ENCODE measurements at places on chromosomes 13 and 19. TPM values are rescaled to one million over a fixed set of nuclear protein-coding genes. Genes with fewer than 3 reads are reported as not detected.
A peak's percentile ranks its signal among the peaks of the same experiment; 100 is the strongest.

GRCh38 chr13:113491418-113491883 lies 940 bp upstream of the DCUN1D2 start:
- H3K36me3 ChIP-seq, result no peaks in the 10 kb centered on the region
- H3K27ac ChIP-seq, result peak overlapping the region; percentile 64
- H3K27me3 ChIP-seq, result no peaks in the 10 kb centered on the region
- H3K4me1 ChIP-seq, result peaks cover 14% of the 10 kb centered on the region
- peak; percentile 49 for DNase-seq

DNA sequence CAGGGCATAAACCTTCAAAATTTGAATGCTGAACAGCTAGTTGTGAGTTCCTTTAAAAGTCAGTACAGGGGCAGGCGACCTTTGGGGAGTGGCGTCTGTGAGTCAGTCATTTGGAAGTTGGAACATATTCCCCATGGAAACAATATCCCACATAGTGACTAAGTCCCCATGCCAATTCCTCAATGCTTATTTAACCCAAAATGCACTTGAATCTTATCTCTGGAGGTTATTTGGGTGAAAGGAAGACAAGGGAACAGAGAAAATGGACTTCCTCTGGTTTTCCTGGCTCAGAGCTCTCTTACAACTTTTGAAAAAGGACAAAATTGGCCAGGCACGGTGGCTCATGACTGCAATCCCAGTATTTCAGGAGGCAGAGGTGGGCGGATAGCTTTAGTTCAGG lies 479.2 kb upstream of the NBEA start:
- no peaks in the 10 kb centered on the region for H3K36me3 ChIP-seq
- no peak overlapping the region for H3K4me3 ChIP-seq
- no peak for DNase-seq
- no peaks in the 10 kb centered on the region for H3K27me3 ChIP-seq

DNA sequence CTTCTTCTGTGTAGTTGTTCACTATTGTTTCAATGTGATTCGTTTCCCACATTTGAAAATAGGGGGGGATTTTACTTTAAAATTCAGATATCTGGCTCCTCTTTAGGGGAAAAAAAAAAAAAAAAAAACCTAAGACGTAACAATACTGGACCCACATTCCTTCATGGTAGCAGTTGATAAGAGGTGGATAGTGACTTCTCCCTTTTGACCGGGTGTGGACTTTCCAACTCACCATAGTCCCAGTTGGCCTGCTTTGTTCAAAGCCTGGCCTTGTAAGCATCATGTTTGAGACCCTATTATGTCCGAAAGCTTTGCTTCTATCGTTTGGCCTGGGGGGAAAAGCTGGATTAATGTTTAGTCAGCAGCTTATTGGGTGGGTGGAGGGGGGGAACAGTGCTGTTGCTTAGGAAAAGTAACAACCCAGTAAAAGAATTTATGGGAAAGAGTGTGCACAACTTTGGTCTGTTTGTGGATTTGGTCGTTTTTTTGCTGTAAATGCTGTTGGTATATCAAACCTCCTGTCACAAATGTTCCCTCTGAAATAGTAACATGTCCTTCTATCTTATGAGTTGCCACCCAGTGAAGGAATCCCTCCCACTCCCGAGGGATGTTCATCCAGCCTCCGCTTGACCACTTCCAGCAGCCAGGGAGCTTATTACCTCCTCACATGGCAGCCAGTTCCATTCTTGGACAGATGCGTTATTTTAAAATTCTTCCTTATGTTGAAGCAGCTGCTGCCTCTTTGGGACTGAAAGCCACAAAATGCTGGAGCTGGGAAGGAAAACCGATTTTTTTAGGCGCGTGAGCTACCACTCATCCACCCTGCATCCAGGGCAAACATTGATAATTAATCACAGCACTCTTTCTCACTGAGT lies 10.4 kb downstream of the SAMD4B start:
- no peak overlapping the region for H3K4me3 ChIP-seq
- H3K36me3 ChIP-seq, result no peaks in the 10 kb centered on the region
- no peaks in the 10 kb centered on the region for H3K4me1 ChIP-seq
- DNase-seq, result no peak
- no peak overlapping the region for H3K27ac ChIP-seq
- H3K27me3 ChIP-seq, result no peaks in the 10 kb centered on the region

DNA sequence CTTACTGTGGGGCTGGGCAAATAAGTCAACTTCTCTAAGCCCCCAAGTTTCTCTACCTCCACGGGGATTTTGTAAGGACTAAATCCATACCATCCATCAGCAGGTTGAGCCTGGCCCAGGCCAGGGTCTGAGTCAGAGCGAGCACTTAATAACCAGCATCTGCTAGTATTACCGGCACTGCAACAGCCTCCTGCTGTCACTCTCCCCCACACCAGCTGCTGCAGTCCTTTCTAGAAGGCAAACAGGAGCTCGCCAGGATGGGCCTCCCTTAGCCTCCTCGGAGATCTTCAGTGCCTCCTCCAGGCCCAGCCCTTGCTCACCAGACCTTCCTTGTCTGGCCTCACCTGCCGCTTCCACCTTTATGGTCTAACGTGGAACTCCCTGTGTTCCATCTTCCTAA lies 3.2 kb downstream of the NAPA start:
- no peak for DNase-seq
- H3K36me3 ChIP-seq, result no peaks in the 10 kb centered on the region
- peak overlapping the region; percentile 62 for H3K27ac ChIP-seq
- H3K4me1 ChIP-seq, result peaks cover 62% of the 10 kb centered on the region
- H3K27me3 ChIP-seq, result no peaks in the 10 kb centered on the region

GRCh38 chr13:73201626-73202025 lies 142.8 kb downstream of the KLF5 start:
- no peak overlapping the region for H3K4me3 ChIP-seq
- peaks cover 11% of the 10 kb centered on the region for H3K4me1 ChIP-seq
- no peaks in the 10 kb centered on the region for H3K27me3 ChIP-seq

DNA sequence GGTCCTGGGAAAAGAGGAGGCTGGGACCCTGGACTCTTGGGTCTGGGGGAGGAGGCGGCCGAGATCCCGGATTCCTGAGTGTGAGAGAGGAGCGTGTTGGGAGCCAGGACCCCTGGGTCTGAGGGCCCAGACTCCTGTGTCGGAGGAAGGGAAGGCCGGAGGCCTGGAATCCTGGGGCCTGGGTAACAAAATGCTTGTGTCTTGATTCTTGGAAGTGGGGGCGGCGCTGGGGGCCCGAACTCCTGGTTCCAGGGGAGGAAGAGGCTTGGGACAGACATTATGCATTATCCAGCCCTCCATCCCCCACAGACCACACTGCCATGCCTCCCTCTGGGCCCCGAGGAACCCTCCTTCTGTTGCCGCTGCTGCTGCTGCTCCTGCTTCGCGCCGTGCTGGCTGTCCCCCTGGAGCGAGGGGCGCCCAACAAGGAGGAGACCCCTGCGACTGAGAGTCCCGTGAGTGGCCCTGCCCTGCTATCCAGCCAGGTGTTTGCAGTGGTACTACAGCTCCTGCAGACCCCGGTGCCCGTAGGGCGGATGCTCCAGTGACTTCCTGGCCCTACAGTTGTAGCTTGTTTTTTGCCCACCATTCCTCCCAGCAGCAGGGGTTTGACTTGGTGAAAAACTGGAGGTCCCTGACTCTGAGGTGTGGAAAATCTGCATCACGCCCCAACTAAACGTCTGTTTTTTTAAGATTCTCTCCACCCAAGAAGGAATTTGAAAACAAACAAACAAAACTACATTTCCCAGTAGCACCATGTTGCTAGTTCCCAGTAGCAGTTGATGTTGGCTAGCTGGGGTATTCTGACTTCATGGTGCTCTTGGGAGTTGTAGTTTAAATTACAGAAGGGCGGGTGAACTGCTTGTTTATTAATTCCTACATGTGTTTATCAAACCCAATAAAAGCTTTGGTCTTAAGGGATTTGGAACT lies 630 bp downstream of the NUCB1 start:
- DNase-seq, result peak; percentile 79
- H3K27ac ChIP-seq, result peak overlapping the region; percentile 87
- no peaks in the 10 kb centered on the region for H3K4me1 ChIP-seq
- no peaks in the 10 kb centered on the region for H3K27me3 ChIP-seq

DNA sequence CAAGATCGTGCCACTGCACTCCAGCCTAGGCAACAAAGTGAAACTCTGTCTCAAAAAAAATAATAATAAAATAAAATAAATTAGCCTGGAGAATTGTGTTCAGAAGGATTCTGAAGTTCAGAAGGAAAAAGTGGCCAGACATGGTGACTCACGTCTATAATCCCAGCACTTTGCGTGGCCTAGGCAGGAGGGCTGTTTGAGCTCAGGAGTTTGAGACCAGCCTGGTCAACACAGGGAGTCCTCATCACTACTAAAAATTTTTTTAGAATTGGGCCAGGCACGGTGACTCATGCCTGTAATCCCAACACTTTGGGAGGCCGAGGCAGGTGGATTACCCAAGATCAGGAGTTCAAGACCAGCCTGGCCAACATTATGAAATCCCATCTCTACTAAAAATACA lies 6.0 kb downstream of the RDH8 start:
- no peak overlapping the region for H3K4me3 ChIP-seq
- no peaks in the 10 kb centered on the region for H3K27me3 ChIP-seq
- H3K36me3 ChIP-seq, result no peaks in the 10 kb centered on the region
- no peak overlapping the region for H3K27ac ChIP-seq
- DNase-seq, result no peak

DNA sequence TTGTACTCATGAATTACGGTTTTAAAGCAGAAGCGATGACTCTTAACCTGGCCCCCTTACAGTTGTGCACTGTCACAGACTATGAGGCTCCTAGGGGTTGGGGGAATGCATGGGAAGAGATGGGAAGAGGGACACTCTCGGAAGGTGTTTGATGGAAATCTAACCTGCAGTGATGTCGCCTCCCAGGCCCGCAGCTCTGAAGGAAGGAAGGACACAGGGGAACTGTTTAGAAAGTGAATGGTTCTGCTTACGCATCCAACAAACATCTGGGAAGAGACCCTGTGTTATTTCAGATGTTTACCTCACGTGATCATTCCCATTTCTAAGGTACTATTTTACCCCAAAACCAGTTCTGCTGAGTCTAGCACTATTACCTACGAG lies 48.0 kb upstream of the SLC7A9 start:
- no peaks in the 10 kb centered on the region for H3K27me3 ChIP-seq
- H3K4me1 ChIP-seq, result no peaks in the 10 kb centered on the region
- H3K27ac ChIP-seq, result no peak overlapping the region
- DNase-seq, result no peak

DNA sequence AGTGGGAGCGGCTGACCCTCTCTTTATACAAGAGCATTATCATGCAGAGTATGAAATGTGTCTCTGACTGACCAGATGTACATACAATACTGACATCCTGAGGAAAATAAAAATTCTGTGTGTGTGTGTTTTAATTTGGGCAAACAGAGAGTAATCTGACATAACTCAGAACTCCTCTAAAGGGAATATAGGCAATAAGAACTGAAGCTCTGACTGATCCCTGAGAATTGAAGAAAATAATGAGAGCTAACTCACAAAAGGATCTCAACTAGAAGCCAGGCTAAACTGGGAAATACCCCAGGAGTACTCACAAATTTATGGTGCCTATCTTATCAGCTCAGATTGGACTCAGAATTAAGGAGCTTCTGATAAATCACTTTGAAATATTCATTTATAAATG lies 539.9 kb downstream of the OLFM4 start:
- no peak overlapping the region for H3K4me3 ChIP-seq
- no peaks in the 10 kb centered on the region for H3K4me1 ChIP-seq
- no peak overlapping the region for H3K27ac ChIP-seq
- no peaks in the 10 kb centered on the region for H3K36me3 ChIP-seq
- no peak for DNase-seq
- no peaks in the 10 kb centered on the region for H3K27me3 ChIP-seq

GRCh38 chr13:50843257-50844083 lies at the start of gene DLEU7:
DLEU7 (minus strand) TSS chr13:50843692; CDS start chr13:50843646, 46 bp downstream.
- no peaks in the 10 kb centered on the region for H3K4me1 ChIP-seq
- H3K27ac ChIP-seq, result no peak within 1 kb of the TSS
- peak; percentile 56 for DNase-seq
- H3K4me3 ChIP-seq, result no peak within 1 kb of the TSS
- H3K27me3 ChIP-seq, result peaks cover 4% of the 10 kb centered on the region

DNA sequence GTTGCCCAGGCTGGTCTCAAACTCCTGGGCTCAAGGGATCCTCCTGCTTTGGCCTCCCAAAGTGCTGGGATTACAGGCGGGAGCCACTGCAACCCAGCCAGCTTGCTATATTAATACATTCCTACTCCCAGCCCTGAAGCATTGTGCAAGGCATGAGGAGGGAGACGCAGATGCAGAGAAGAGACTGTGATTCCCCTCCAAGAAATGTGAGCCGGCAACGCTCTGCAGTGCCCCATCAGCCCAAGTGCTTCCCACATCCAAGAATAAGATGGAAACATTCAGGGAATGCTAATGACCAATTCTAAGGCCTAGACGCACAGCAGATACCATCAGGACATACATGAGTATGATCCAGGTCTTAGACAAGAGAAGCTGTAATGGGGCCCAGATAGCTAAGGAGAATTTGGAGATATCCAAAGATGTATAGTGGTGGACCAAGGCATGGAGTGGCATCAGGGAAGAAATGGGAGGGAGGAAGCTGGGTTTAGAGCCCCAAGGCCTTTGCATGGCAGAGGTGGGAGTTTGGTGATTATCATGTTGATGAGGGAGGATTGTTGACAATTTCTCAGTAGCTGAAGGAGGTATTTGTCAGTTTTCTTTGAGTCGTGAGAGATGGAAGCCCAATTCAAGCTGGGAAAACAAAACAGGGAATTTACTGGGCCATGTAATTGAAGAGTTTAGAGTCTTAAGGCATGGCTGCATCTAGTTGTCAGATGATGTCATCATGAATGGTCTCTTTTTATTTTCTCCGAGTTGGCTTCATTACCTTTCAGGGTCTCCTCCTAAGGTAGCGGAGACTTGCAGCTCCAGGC lies 2.9 kb downstream of the PPM1N start:
- DNase-seq, result no peak
- no peaks in the 10 kb centered on the region for H3K27me3 ChIP-seq
- no peak overlapping the region for H3K27ac ChIP-seq
- H3K4me1 ChIP-seq, result peaks cover 10% of the 10 kb centered on the region

- H3K36me3 ChIP-seq, result no peaks in the 10 kb centered on the region
- H3K27ac ChIP-seq, result no peak overlapping the region
- H3K4me1 ChIP-seq, result no peaks in the 10 kb centered on the region
- no peak for DNase-seq
These were observed 15.4 kb downstream of the DNASE2 start for GRCh38 chr19:12865746-12866415.

GRCh38 chr13:73065665-73066340 lies 7.0 kb downstream of the KLF5 start:
- no peaks in the 10 kb centered on the region for H3K27me3 ChIP-seq
- peak; percentile 27 for DNase-seq
- no peak overlapping the region for H3K27ac ChIP-seq
- no peak overlapping the region for H3K4me3 ChIP-seq

DNA sequence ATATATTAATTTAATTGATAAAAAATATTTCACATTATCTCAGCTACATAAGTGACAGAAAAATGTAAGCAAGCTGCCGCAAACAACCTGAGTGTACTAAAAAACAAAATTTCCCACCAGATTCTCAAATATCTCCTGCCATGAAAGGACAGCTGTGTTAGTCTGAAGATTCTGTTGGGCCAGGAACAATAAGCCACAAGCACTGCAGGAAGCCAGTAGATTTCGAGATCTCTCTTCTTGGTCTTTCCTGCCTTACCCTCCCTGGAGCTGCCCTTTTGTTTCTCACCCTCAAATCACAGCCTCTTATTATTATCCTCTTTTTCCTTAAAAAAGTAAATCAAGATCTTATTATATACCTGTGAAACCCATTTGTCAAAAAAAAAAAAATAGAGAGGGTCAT lies 165.6 kb downstream of the EFNB2 start:
- H3K4me1 ChIP-seq, result no peaks in the 10 kb centered on the region
- no peak overlapping the region for H3K27ac ChIP-seq
- no peak for DNase-seq
- no peaks in the 10 kb centered on the region for H3K36me3 ChIP-seq

CYP2F1 gene
- total RNA-seq, result not detected

MAB21L1 gene
- not detected for total RNA-seq

XAB2 gene
- total RNA-seq, result 18.2 TPM

PLPP2 gene
- total RNA-seq, result 25.0 TPM

SHISA7 gene
- total RNA-seq, result not detected
